ENCODE measurements at places on chromosomes 16 and 17. TPM values are rescaled to one million over a fixed set of nuclear protein-coding genes. Genes with fewer than 3 reads are reported as not detected.

DNA sequence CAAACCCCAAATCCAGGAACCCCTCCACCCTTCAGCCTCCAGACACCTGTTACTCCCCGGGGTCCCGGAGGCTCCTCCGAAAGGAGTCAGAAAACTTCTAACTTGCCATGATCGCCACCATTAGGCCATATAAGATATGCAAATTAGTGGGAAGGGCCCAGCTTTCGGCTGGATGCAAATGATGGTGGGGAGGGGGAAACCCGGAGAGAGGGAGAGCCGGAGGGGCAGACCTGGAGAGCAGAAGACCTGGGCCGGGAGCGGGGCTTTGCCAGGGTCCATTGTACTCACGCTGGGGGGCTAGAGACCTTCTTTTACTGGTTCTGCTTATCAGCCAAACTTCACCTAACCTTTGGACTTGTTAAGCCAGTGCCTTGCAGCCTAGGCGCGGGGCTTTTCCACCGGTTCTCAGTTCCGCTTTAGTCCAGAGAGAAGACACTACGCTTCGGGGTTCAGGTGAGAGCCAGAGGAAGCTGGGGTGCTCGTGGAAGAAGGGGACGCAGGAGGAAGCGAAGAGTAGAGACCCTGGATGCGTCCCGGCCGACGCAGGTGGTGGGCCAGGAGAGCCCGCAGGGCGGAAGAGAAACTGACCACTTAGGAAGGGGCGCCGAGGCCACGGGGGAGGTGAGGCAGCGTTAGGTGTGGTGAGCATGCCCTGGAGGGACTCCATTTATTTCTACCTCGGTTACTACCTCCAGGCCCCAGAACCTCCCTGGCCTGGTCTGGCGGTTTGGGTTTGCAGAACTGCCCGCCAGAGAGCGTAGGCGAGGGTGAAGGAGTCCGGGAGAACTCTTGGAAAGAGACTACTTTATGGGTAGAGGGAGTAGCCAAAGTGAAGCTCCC lies at the start of gene HNF1B:
Gene HNF1B, minus strand, starts transcription at position 99 of the 840 bp plus-strand sequence. CDS start 175 bp downstream, outside the sequence.
- H3K4me3 ChIP-seq, result peak within 1 kb of the TSS; percentile 45
- H3K36me3 ChIP-seq, result no peaks in the 10 kb centered on the region
- peaks cover 78% of the 10 kb centered on the region for H3K27me3 ChIP-seq

TEX14 gene
- not detected for total RNA-seq

DNA sequence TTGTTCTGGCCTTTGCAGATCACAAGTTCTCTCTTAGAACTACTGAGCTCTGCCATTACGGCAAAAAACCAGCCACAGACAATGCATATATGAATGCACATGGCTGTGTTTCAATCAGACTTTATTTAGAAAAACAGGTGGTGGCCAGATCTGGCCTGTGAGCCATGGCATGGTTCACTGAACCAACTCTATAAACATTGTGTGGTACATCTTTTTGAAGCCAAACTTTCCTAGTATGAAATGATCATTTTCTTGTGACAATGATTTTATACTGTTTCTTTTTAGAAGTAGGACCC lies 65.9 kb upstream of the AMZ2 start:
- no peak for DNase-seq
- H3K4me1 ChIP-seq, result no peaks in the 10 kb centered on the region
- no peak overlapping the region for H3K4me3 ChIP-seq
- no peak overlapping the region for H3K27ac ChIP-seq
- H3K27me3 ChIP-seq, result no peaks in the 10 kb centered on the region
- H3K36me3 ChIP-seq, result no peaks in the 10 kb centered on the region

DNASE1L2 gene
- not detected for total RNA-seq

ITGAX gene
- total RNA-seq, result 4.1 TPM

DNA sequence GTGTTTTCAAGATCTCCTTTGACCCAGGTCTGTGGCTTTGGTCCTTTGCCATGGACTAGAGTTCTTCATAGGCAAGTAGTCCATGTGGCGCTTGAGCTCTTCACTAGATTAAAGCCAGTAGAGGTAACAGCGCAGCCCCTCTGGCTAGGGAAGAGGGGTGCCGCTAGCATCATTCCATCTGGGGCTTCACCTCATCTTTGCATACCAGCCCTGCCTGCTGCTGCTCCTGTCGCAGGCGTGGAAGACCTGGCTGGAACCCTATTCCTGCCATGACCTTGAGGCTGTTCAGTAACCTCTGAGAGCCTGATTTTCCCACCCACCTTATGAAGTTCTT lies 198.4 kb downstream of the MSI2 start:
- H3K36me3 ChIP-seq, result no peaks in the 10 kb centered on the region
- peaks cover 3% of the 10 kb centered on the region for H3K4me1 ChIP-seq

CRHR1 gene
- total RNA-seq, result not detected
